ENCODE measurements at places on chromosomes 1 and 21.

GRCh38 chr1:204102029-204102611, 29.2 kb downstream of the SOX13 start:
- no peak for DNase-seq

DNA sequence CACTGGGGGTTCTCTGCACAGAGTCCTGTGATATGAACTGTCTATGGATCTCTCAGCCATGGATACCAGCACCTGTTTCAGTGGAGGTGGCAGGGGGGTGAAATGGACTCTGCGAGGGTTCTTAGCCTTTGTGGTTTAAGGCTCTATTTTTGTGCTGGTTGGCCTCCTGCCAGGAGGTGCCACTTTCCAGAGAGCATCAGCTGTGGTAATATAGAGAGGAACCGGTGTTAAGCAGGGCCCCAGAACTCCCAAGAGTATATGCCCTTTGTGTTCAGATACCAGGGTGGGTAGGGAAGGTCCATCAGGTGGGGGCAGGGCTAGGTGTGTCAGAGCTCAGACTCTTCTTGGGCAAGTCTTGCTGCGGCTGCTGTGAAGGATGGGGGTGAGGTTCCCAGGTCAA, 330.0 kb upstream of the PLD5 start:
- DNase-seq = no peak

GRCh38 chr1:189939967-189940366, 537.7 kb downstream of the BRINP3 start:
- no peak for DNase-seq

DNA sequence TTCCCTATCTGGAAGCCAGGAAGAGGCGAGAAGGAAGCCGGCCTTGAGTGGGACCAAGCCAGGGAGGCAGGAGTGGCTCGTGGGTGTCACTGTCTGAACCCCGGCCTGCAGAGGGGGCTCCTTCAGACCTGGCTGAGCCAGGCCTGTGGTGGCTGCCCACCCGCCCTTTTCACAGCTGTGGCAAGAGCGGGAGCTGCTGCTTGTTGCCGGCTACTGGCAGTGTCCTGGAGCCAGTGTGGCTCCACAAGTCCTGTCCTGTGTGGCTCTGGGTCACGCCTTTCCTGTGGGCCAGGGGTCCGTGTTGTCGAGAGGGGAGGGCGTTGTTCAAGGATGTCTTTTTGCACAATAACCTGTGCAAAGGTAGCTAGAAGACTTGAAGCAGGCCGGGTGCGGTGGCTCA, 1.3 kb downstream of the PFKL start:
- DNase-seq = no peak

GRCh38 chr1:228400692-228401454, 5.8 kb downstream of the TRIM11 start:
- peak; percentile 9 for DNase-seq

GRCh38 chr1:18548643-18549042, 67.9 kb downstream of the KLHDC7A start:
- DNase-seq = no peak

DNA sequence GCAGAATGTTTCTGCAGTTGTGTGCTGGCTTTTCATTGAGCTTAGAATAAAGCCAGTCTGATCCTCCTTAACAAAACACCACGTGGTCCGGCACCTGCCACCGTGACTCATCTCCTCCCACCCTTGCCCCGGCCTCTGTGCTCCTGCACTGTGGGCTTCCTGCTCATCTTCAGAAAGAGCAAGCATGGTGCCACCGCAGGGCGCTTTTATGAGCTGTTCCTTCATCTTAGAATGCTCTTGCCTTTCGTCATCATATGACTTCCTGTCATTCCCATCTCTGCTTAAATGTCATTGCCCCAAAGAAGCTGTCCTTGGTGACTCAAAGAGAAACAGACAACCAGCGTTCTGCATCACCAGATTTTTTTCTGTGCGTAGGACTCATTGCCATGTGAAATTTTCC, 117.8 kb downstream of the HHAT start:
- DNase-seq = no peak

GRCh38 chr1:54318246-54318814, 87.9 kb downstream of the SSBP3 start:
- DNase-seq = no peak

GRCh38 chr1:203638950-203639349, 12.3 kb downstream of the ATP2B4 start:
- no peak for DNase-seq

DNA sequence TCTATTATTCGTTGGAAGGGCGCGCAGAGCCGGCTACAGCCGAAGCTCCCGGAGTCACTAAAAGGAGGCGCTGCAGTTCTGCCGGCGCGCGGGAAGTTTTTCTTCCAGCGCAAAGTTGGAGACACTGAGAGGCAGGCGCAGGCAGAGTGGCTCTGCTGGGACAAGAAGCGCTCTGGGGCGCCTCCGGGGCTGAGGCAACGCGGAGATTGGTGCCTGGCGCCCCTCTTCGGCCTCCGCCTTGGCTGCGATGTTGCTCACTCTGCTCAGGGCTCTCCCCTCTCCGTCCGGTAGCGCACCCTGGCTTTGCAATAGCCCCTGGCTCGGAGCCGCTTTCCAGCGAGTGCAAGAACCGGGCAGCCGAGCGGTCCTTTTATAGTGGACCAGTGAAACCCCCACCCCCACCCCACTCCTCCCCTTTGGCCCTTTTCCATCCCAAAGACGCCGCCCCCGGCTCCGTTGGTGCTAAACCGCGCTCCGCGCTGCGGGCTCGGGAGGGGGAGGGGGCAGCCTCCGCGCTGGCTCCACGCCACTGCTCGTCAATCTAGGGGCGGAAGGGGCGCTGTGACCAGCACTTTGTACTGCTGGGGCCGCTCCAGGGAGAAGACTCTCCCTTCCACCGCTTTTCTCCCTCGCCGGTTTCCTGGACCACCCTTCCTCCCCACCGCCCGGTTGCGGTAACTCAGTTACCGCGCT, at the start of gene ADAMTS1:
ADAMTS1 (minus strand) TSS at position 344 of the 693 bp plus-strand sequence. CDS start 455 bp downstream, outside the sequence.
- DNase-seq = peak; percentile 92

DNA sequence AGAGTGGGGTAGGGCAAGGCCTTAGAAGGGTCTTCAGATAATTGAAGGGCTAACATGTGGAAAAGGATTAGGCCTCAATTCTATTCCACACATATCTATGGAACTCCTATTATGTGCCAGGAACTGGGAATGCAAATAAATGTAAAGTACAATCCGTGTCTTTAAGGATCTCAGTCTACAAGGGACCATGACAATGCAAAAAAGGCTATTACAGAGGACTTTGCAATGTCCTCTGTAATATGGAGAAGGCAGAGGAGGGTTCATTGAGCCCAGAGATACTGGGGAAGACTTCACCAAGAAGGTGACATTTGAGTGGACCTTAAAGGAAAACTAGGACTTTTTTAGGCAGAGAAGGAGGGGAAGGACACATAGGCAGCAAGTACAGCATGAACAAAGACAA, 4.5 kb upstream of the SCMH1 start:
- DNase-seq = no peak

DNA sequence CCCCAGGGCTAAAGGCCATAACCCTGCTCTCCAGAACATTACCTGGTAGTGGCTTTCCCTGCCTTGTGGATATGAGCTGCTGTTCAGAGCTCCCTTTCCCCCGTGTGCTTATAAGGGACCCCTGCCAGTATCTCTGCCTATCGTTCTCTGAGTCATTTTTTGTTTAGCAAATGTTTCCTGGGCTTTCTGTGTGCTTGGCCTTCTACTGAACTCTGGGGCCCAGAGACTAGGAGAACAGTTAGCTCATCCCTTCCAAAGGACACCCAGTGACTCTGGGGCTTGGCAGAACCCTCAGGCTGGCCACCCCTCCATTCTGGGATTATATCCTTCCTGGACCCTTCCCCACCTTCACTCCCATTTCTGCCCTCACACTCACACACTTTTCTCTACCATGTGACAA, 80.8 kb upstream of the POU3F1 start:
- no peak for DNase-seq

- no peak for DNase-seq
These were observed 1183.7 kb upstream of the PRMT6 start for GRCh38 chr1:105872817-105873216.

DNA sequence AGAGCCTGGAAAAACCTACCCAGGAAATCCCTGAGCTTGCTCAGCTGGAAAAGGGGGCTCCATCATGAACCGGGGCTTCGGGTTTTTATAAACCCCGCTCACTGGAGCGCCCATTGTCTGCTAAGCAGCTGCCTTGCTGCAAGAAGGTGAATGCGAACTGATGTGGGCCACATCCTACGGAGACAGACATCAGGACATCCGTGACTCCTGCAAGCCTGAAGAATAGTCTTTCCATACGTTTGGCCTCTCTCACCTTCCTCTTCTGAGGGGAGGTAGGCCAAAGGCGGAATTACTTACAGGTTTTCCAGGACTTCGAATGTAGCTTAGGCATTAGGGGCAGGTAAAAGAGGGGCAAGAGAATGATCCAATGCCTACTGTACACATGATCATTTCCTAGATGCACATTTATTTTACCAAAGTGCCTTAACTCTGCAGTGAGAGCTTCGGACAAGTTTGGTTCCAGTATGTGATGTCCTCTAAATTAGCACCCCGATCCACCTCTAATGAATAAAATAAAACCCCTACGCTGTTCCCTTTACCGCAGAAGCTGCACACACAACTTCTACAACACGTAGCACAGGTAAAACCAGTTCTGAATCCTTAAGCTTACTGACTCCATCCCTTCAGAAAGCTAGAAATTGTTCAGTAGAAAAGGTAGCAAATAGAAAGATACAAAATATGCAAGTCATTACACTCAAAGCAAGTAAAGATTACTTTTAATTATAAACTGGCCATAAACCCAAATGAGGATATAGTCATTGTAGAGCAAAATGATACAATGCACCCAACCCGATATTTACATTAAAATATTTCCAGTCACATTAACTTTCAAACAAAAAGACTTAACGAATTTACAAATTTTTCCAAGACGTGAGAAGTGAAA, 866 bp upstream of the SORT1 start:
- DNase-seq = no peak

DNA sequence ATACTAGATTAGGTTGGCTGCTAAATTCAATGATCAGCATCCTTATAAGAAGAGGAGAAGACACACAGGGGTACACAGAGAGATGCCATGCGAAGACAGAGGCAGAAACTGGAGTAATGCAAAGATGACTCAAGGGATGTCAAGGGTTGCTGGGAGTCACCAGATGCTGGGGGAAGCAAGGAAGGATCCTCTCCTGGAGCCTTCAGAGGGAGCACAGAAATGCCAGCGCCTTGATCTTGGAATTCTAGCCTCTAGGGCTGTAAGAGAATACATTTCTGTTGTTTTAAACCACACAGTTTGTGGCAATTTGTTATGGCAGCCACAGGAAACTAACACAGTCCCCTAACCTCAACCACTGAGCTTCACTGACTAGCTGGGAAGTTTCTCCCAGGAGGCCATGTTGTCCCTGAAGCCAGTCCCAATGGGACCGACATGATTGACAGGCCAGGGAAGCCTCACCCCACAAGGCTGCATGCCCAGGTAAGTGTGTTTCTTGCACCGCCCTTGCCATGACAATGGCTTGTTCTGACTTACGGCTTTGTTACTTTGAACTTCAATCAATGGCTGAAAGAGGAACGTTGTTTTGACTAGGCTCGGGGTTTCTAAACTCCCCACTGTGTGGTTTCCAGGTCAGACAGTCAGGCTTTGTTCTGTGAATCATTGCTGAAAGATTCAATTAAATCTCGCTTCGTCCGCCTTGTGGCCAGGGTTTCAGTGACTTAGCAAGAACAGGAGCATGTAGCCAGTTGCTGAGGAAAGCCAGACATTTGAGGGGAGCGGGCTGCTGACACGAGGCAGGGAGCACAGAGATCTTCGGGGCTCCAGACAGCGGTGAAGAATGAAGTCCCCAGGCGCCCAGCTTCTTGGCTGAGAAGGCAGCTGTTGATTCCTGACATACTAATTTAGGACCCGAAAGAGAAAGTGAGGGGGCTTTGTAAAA, 62.3 kb downstream of the RUNX1 start:
- DNase-seq = no peak

DNA sequence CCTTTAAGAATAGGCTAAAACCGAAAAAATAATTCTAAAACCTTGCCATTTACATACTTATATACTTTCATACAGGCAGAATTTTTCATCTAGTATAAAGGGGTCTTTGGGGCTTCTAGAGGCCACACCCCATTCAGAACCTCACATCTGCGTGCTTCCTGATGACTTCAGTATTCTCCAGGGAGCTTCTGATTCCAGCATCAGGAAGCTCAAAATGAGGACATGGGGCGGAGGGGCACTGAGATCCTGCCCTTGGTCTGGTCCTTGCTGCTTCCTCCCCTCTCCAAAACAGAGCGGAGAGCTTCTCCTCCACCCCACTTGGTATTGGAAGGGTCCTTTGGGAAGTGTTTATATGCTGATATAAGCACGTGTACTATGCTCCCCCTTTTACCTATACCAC, 13.8 kb downstream of the PAX7 start:
- DNase-seq = no peak

DNA sequence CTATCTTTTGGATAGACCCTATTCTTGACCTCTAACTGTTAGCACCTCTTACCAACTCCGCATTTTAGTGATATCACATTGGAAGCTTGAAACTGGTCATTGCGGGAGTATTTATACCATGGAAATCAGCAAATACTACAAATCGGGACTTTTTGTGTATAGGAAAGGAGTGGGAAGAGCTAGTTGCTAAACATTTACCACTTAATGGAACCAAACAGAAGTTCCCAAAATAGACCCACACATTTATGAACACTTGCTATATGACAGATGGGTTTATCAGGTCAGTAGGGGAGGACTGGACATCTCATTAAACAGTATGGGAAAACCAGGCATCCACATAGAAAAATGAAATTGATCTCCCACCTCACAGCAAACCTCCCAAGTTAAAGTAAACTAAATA, 29.4 kb downstream of the PHC2 start:
- no peak for DNase-seq

GRCh38 chr1:84510668-84511067, 4.3 kb upstream of the GNG5 start:
- no peak for DNase-seq

GRCh38 chr1:180680558-180681144, 48.8 kb downstream of the XPR1 start:
- DNase-seq = no peak

- no peak for DNase-seq
These were observed at the start of gene NT5C1A for GRCh38 chr1:39671793-39672550. Gene NT5C1A, minus strand, starts transcription at chr1:39672107. Its CDS starts 69 bp downstream, at chr1:39672038.

- peak; percentile 23 for DNase-seq
These were observed 21.7 kb downstream of the LRRC8B start for GRCh38 chr1:89546082-89546889.

DNA sequence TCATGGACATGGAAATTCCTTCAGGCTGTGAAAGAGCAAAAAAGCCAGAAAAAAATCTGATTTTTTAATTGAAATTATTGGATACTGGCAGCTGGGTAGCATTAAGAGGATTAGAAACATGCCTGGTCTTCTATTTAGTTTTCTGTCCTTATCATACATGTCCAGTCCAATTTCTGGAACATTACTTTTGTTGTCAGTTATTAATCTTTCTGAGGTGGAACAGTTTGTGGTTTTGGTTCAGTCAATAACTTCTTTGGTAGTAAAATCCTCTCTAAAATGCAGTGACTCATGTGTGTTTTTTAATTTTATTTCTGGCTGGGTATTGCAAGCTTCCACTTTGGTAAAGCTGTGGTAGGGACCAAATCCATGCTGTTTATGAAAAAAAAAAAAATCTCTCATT, 687.0 kb upstream of the ADGRL2 start:
- DNase-seq = no peak

GRCh38 chr1:17795836-17796645, 40.9 kb downstream of the ACTL8 start:
- DNase-seq = no peak
